ENCODE measurements at places on chromosomes 6 and 20.
A peak's percentile ranks its signal among the peaks of the same experiment; 100 is the strongest.

GRCh38 chr20:12371990-12372389 lies 454.3 kb downstream of the BTBD3 start:
- DNase-seq: no peak

DNA sequence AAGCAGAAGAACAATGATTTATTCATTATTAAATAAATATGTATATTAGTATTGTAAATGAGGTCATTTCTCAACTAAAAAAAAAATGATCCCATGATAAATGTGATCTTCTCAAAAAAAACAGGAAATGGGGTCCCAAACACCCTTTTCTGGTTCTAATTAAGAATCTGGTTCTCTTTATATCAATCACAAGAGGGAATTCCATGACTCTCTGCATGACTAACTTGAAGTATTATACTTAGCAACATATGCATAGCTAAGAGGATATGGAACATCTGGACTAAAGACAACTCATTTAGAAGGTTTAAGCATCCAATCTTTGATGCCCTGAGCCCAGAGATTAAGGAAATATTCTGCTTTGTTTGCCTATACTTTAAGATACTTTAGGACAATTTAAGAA lies 89.7 kb upstream of the EMILIN3 start:
- DNase-seq: no peak

GRCh38 chr6:162706232-162706631 lies 21.3 kb downstream of the PRKN start:
- no peak for DNase-seq

DNA sequence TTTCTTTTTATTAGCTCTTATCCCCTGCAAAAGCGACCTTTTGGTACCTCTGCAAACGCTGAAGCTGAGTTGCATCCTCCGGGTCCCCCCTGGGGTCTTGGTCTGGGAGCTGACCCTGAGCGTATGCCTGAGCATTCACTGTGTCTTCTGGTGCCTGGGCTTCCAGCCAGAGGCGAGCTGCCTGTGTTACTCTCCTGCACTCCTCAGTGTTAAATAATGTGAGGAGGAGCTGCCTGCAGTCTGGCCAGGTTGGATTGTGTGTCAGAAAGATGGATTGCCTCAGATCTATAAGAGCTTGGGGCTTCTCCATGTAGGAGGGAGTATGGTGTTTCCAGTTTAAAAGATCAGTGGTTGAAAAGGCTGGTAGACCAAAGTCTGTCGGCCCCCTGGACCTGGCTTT lies 8.7 kb upstream of the GMPR start:
- no peak for DNase-seq

GRCh38 chr6:137903933-137904821 lies 37.1 kb downstream of the TNFAIP3 start:
- no peak for DNase-seq

DNA sequence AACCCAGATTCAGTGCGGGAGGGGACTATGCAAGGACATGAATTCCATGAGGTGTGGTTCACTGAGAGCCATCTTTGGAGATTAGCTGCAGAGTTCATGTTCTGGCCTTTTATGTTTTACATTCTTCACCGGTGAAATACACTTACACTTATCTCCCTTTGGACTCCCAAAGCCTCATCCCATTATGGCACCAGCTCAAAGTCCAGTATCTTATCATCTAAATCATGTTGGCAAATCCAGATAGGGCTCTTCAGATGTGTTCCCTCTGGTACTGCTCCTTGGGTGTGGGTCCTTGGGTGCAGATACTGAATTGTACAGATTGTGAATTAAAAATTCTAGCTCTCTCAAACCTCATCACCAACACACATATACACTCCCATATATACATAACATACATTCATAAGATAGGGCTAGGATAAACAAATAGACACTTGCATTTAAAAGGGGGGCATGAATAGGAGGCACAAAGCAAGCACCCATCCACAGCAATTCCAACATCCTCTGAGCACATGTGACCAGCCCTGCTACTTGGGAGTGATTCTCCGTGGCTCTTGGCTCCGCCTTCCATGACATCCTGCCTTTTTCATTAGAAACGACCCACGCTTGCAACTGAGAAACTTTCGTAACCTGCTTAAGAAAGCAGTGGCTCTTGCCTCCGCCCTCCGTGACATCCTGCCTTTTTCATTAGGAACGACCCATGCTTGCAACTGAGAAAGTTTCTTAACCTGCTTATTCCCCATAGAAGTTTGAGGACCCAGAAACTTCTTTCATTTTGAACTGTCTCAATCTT lies 53.6 kb upstream of the LRRC1 start:
- DNase-seq: no peak

GRCh38 chr20:15654208-15654649 lies 919.0 kb downstream of the KIF16B start:
- DNase-seq: no peak

DNA sequence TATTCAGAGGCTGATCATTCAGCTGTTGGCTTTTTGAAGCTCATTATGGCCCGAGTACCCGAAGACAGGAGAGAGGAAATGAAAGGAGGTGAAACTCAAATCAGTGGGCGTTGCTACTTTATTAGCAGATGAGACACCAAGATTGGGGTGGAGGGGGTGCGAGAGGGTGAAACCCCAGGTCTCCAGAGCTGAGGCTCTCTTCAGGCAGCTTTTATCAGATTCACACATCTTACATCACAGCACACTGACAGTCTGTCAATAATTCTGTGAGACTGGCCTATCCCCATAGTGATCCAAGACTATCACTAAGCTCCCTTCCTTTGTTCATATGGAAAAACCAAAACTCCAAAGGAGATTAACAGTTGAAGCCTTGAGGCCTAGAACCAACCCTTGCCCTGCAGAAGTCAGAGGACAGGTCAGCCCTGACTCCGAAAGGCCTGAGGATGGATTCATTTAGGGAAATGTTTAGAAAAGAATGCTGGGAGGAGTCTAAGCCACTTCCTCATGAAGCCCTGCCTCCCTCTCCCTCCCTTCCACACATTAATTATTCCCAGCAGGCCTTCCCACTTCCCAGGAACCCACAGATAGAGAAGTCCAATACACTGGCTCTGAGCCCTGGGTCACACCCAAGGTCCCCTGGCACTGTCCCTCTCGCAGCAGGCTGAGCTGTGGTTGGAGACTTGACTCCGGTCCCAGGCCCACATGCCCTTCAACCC lies 23.2 kb downstream of the TRERF1 start:
- DNase-seq: peak; percentile 68

GRCh38 chr6:127932708-127933107 lies 31.9 kb upstream of the THEMIS start:
- no peak for DNase-seq

- no peak for DNase-seq
Observed at GRCh38 chr6:6331393-6331792, 10.9 kb upstream of the F13A1 start.

DNA sequence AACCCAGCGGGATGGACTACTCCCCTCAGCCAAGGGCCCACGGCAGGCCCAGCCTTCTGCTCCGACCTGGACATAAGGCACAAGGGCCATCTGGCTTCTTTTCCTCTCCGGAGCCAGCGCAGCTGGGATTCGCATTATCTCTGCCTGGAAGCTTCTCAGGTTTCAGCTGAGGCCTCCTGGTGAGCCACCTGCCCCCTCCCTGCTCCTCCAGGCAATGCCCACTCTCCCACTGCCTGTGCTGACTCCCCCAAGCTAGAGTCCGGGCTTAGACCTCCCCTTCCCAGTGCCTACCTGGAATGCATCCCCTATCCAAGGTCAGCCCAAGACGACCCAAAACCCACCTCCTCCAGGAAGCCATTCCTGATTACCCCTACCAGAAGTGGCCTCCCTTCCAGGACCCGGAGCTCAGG lies 60.7 kb downstream of the EZR start:
- DNase-seq: no peak

- no peak for DNase-seq
Observed at GRCh38 chr6:116266803-116267202, 12.9 kb downstream of the TSPYL1 start.

- DNase-seq: no peak
Observed at GRCh38 chr6:151257985-151258445, 18.2 kb downstream of the AKAP12 start.

DNA sequence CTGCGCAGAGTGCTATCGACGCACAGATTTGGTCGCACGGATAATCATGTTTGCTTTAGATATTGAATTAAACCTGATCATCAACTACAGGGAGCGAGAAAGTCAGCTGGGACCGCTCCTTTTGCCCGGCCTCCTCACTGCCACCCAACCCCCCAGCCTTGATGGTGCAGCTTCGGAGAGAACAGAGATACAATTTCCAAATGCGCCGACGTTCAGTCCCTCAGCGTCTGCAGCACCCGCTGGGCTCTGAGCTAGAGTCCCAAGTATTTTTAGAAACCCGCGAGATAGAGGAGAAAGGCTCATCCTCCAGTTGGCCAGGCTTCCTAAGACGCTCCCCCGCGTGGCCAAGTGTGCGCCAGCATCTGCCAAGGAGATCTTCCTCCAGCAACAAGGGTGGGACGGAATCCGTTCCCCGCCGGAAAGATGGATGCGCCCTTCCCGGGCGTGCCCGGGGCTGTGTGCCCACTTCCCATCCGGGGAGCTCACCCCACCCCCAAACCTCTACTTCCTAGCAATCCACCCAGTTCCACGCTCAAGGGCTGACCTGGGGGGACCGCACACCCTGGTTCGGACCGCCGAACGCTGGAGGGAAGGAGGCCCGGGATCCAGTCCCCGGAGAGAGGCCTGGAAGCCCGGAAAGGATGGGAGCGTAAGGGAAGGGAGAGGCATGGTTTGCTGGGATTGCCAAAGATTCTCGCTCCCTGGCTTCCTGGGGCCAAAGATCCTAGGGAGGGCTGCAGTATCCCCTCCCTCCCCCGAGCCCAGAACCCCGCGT lies 4.1 kb downstream of the NKX2-2 start:
- no peak for DNase-seq

GRCh38 chr20:36544134-36545018 lies 3.1 kb downstream of the MYL9 start:
- no peak for DNase-seq

DNA sequence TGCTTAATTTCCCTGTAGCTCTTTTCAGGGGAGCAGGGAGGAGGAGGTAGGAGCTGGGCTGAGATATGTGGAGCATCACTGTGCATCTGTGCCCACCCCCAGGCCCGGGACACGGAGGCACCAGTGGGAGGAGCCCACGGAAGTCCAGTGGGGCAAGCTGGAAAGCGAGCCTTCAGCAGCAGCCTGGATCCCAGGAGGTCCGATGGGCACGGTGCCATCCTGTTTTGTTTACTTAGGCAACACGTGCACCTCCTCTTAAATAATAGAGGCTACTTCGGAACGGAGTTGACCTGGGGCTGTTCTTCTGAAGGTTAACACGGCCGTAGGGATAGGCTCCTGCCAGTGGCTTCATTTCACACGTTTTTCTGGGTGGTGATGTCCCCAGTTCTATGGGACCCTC lies 51.6 kb downstream of the CDH4 start:
- no peak for DNase-seq

GRCh38 chr6:53059648-53060589 lies 5.3 kb upstream of the FBXO9 start:
- no peak for DNase-seq

- no peak for DNase-seq
Observed at GRCh38 chr6:113406048-113406695, 451.0 kb upstream of the MARCKS start.

DNA sequence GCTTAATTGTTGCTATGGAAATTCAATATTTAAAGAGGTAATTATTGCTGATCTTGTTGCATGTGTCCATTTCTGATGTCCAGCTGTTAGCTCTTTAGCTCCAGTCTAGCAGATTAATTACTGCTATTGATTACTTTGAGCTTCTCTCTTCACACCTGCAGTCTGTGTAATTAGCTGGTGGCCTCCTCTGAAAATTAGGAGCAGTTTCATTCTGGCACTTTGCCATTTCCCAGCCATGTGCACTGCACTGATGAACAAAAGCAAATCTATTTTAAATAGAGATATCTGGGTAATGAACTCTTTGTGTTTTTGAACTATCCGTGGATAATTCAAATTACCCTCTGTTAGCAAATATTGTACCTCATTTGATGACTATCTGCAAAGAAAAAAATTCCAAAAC lies 275.9 kb downstream of the RNF144B start:
- DNase-seq: no peak

DNA sequence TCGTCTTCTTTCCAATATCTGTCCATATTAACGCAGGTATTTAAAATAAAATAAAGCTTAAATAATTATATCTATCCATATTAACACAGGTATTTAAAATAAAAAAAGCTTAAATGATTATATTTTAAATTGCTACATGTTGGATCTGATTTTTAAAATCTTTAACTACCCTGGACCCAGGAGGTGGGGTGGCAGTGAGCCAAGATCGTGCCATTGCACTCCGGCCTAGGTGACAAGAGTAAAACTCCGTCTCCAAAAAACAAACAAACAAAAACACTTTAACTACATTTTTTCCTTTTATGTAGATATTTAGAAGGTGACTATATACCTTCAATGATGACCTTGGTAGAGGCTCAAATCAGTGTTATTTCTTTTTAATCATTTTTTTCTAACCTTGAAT lies 211.9 kb downstream of the GRIK2 start:
- no peak for DNase-seq

GRCh38 chr6:118660218-118660569 lies 8.8 kb upstream of the CEP85L start:
- peak; percentile 81 for DNase-seq
